AG04450 (cell line): ENCODE measurements at places on chromosomes 5 and 9. TPM values are rescaled to one million over a fixed set of nuclear protein-coding genes. Genes with fewer than 3 reads are reported as not detected.

DNA sequence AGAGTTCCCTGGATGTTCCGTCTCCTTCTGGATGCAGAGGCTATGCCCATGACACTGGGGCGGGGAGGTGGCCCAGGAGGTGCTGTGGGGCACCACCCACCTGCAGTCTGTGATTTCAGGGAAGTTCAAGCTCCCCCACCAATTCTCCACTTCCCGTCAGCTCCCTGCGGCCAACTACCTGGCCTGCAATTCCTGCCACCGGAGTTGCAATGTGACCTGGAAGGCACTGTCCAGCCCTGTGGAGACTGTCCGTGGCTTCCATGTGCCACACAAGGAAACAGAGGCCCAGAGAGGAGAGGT is 16.6 kb downstream of the GFI1B start:
- DNase-seq: no peak

DNA sequence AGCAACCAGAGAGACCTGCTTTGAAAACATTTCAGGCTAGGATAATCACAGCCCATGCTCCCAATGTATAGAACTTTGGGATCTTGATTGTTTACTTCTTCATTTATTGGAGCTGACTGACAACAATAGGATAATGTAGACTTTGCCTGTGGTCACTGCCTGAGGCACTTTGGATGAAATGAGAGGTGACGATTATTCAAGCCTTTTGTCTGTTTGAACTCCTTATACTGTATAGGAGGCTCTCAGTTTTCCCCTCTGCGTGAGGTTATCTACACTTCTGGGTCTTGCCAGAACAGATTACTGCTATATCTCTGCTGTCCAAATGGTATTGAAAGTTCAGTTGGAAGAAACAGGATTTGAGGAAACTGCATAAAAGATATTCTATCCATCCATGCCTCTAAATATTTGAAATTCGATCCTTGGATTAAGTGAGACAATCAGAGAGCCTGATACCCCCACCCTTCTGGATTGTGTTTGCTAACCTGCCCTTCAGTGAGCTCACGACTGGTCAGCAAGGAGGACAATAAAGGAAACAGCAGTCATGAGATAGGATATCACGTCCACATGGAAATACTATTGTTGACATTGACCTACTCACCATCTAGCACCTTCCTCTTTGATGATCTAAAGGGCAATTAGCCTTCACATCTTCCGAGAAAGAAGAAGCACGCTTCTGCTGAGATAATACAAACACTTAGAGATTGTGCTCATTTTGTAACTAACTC is 98.1 kb downstream of the DOCK8 start:
- no peak for DNase-seq

The IER5L gene
- polyA plus RNA-seq: 4.9 TPM in 2 replicates

DNA sequence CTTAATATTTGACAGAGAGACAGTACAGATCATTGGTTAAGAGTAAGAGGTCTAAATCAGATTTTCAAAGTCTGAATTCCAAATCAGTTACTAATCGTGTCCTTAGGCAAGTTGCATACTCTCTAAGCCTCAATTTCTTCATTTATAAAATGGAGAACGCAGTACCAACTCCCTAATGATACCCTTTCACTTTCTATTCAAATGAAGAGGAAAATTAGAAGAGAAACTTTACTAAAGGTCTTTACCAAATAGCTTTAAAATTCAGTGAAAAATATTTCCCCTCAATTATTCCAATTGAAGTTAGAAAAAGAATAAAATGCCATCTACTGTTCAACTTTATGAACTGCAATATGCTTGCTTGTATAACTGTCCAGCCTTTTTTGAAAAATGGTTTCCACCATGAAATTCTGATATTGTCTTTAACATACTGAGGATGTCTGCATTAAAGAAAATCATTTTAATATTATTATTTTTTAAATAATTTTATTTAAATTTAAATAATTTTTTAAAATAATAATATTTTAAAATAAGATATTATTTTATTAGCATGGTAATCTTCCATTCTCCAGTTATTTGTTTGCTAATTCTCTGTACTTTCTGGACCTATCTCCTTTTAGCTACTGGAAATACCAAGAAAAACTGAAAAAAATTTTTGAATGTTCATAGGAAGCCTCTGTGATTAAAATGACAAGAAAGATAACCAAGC is 36.0 kb downstream of the POC5 start:
- no peak for DNase-seq

The CNTNAP3 gene
- polyA plus RNA-seq: 1.8 TPM in 2 replicates

- peak; percentile 92 for DNase-seq
Measured at GRCh38 chr9:134449180-134449916, 123.1 kb downstream of the RXRA start.

DNA sequence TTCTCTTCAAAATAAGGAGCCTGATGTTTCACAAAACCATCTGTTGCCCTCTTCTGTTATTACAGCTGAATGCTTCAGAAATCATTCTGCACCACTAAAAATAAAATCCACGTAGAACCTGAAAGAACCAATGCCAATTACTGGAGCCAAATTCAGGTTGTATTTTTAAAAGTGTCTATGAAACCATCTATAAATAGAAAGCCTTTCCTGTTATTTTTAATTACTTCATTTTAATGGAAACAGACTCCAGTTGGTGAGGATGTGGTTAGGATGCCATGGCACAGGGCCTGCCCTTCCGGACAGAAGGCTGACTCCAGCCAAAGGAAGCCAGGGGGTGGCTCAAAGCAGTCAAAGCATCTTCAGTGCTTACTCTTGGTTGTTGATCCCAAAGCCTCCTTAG is 119.8 kb downstream of the TENT4A start:
- no peak for DNase-seq

The C5orf15 gene
- polyA plus RNA-seq: 87.5 and 92.9 TPM in 2 replicates

DNA sequence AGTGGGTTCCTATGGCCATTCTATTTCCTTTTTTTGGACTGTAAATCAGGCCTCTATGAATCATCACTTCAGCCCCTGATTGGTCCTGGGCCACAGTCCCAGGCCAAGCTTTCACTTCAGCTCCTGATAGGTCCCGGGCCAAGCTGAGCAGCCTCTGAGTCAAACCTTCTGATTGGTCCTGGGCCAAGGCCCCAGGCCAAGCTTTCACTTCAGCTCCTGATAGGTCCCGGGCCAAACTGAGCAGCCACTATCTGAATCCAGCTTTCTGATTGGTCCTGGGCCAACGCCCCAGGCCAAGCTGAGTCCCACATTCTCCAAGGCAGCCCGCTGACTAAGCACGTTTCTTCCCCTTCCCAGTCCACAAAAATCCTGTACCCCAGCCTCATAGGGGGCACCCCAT is 1972.9 kb upstream of the ACO1 start:
- no peak for DNase-seq

The PKD2L2 gene
- 0.09 TPM in 1 of 2 replicates, not detected in the other for polyA plus RNA-seq

The PCDHA11 gene
- not detected in 2 replicates for polyA plus RNA-seq

DNA sequence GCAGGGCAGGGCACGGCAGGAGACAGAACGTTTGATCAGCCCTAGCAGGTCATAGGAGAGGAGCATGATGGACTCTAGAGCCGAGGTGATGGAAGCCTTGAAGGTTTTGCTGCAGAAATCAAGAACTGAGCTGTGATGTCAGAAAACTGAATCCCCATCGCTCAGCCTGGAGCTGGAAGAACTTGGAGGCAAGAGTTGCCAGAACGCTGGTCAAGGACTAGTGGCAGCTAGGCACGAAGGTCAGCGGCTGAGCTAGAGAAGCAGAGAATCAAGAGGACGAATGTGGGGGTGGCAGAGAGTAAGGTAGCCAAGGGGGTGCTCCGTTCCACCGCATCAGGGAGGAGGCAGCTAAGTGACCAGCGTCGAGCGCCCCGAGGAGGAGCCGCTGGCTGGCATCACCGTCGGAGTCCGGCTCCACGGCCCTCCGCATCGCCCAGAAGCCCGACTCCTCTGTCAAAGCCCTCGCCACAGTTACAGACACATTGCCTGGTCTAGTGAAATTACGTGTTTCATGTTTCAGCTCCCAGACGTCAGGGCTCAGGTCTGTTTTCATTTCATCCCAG is 1.2 kb upstream of the GALNT10 start:
- no peak for DNase-seq

DNA sequence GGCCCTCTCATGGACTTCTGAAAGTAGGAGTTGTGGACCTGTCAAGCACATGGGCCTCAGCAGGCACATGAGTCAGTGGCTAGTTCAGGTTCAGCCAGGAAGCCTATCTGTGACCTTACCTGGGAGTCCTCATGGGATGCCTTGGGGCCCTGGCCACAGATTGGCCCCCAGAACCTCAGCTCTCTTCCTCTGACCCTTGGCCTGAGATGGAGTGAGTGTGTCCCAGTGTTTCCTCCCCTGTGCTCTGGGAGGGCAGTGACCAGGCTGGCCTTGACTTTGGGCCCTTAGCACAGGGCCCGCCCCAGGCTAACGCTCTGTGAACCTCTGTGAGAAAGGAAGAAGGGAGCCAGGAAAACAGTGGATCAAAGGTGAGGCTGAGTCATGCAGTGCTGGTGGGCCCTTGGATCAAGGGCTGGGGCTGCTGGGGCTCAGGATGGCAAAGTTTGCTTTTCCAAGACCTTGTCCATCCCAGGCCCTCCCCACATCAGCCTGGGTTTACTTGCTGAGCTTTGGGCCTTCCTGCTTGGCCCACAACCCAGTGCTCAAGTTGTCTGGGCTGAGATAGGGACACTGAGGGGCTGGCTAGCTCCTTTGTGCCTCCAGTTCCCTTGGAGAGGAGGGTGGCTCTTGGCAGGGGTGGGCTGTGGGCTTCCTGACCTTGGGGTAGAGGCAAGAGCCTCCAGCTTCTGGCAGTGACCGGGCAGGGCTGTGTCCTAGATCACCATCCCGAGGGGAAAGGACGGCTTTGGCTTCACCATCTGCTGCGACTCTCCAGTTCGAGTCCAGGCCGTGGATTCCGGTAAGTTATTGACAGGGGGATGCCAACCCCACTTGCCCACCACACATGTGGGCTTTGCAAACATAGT is 41.4 kb downstream of the RGS3 start:
- DNase-seq: no peak

- DNase-seq: peak; percentile 96
Measured at GRCh38 chr5:119302916-119303897, 52.6 kb upstream of the TNFAIP8 start.

DNA sequence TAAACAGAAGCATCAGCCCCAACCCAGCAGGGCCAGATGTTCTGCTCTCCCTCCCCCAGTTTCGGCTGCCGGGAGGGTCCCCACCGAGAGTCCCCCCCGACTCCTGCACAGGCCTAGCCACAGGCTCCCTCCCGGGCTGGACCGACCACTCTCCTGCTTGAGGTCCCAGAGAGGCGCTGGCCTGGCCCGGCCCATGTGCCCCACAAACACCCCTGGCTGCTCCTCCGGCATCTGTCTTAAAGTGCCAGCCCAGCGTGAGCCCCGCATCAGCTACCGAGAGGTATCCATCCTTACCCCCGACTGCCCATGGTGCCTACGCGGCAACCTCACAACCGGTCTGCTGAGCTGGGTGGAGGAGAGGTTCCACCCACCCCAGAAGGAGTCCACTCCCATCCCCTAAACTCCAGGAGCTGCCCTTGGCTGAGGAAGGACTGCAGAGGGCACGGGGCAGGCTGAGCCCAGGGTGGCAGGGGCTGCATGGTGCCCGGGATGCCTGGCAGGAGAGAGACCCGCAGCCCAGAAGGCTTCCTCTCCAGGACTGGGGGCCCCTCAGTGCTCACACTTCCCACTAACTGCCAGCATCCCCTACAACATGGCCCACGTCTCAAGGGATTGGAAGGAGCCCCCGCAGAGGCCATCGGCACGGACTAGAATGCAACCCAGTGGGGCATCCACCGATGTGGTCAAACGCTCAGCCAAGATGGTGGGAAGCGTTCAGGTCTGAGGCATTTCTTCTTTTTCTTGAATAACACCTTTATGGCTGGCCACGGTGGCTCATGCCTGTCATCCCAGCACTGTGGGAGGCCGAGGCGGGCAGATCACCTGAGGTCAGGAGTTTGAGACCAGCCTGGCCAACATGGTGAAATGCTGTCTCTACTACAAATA is 15.6 kb upstream of the EGFL7 start:
- DNase-seq: no peak

GRCh38 chr5:127555826-127556225 is 38.4 kb downstream of the PRRC1 start:
- DNase-seq: no peak

GRCh38 chr5:140221697-140222223 is 46.8 kb downstream of the CYSTM1 start:
- peak; percentile 64 for DNase-seq

The WDR31 gene
- 0.97 and 1.5 TPM in 2 replicates for polyA plus RNA-seq

- DNase-seq: no peak
Measured at GRCh38 chr9:87371795-87372355, 125.8 kb upstream of the DAPK1 start.

The SCGB3A2 gene
- polyA plus RNA-seq: not detected in 2 replicates

The CCL28 gene
- 0.04 TPM in 2 replicates for polyA plus RNA-seq

DNA sequence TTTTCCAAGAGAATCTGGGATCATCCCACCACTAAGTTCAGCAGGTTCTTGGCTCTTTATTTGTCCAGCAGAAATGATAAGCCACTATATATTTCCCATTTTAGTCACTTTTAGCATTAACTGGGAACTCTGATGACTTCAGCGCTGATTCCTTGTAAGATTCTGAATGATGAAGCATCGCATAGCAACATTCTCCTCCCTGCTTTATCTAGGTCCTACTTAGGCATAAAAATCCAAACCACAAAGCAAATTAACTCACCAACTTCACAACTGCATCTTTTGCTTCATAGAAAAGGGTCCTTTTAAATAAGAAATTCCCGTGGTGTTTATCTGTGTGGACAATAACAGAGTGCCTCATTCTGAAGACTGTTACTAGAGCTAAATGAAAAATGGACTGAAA is 203.9 kb downstream of the SAXO1 start:
- no peak for DNase-seq

The SLC6A3 gene
- not detected in 2 replicates for polyA plus RNA-seq

The OR13C4 gene
- polyA plus RNA-seq: not detected in 2 replicates

The NUTM2F gene
- polyA plus RNA-seq: not detected in 2 replicates

GRCh38 chr9:127451858-127452656 is 747 bp downstream of the LRSAM1 start:
- DNase-seq: no peak

GRCh38 chr9:1253064-1253979 is 203.2 kb downstream of the DMRT2 start:
- DNase-seq: no peak

The SLC9A3 gene
- 0.76 and 1.0 TPM in 2 replicates for polyA plus RNA-seq
